Thyroid gland (tissue), 4 donors: ENCODE measurements at places on chromosomes 6 and 20.

DNA sequence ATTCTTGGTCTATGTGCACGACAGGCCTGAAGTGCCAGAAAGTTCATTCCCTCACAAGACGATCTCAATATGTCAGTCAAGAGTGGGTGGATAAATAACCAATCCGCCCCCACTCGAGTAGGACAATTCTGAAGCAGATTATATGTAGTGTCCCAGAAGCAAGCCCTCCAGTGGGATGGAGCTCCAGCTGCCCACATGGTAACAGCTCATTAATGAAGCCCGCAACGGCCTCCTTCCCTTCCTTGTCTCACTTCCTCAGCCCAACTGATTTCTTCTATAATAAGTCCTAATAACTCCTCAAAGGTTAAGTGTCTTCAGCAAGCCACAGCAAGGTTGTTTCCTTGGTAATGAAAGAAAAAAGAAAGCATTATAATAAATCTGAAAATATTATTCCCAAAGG lies 82.1 kb upstream of the F13A1 start:
- no peak for DNase-seq

DNA sequence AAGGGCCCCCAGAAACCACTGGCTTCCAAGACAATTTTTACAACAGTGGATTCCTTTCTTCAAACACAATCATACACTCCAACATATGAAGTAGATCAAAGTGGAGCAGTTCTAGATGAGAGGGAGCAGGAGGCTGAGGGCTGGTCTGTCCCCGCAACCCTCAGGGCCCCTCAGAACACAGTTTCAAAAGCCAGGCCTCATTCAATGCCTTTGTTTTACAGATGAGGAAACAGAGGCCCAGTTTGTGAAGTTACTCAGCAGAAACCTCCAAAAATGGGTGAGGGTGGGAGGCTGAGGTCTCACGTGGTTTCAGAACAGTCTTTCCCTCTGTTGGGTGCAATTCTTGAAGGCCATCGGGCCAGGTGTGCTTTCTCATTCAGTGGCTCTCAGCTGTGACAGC lies 134.9 kb downstream of the SCML4 start:
- no peak for DNase-seq

DNA sequence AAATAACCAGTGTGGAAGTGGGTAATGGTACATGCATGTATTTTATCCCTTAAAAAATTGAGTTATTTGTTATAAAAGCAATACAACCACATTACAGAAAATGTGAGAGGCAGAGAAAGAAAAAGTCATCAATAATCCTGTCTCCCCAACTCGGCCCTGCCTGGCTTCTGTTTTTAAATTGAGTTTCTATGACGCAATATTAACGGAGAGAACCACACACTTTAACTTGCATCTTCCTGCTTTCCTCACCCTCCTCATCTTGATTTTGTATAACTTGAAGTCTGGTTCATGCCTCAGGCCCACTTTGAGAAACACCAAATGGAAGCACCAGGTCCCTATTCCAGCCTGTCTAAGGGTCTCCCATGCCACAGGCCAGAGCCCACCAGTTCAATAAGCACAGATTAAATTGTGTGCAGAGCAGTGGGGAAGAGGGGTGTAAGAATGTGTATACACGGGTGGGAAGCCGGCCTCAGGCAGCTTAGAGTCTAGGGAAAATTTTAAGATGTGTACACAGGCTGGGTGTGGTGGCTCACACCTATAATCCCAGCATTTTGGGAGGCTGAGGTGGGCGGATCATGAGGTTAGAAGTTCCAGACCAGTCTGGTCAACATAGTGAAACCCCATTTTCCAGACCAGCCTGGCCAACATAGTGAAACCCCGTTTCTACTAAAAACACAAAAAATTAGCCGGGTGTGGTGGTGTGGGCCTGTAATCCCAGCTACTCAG lies 15.9 kb downstream of the KCNK5 start:
- no peak for DNase-seq

DNA sequence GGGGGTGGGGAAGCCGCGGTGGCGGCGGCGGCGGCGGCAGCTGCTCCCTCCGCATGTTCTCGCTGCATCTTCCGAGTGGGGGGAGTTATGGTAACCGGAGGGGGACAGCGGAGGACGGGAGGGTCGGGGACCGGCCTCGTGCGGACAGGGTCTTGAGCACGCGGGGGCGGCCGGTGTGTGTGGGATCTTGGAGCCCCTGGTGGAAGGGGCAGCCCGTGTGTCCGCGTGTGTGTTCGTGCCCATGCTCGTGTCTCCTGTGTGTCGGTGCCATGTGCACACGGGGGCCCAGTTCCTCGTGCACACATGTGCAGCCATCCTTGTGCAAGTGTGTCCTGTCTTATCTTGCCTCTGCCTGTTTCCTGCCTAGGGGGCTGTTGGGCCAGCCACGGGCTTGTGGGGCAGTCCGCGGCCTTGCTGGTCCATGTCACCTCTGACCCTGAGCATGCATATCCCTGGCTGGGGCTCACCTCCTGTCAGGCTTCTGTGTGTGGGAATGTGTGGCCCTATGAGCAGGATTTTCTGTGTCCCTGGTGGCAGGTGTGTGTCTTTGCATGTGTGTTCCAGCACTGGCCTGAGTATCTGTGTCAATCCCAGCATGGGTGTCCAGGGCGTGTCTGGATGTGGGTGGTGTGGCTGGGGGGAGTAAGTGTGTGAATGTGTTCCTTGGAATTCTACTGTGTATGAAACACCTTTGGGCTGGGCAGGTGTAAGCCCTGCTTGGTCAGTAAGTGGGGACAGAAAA lies 8.5 kb downstream of the SYNGAP1 start:
- peak; percentile 29 for DNase-seq

GRCh38 chr6:158283304-158283980 lies 28.8 kb upstream of the TULP4 start:
- DNase-seq: no peak

DNA sequence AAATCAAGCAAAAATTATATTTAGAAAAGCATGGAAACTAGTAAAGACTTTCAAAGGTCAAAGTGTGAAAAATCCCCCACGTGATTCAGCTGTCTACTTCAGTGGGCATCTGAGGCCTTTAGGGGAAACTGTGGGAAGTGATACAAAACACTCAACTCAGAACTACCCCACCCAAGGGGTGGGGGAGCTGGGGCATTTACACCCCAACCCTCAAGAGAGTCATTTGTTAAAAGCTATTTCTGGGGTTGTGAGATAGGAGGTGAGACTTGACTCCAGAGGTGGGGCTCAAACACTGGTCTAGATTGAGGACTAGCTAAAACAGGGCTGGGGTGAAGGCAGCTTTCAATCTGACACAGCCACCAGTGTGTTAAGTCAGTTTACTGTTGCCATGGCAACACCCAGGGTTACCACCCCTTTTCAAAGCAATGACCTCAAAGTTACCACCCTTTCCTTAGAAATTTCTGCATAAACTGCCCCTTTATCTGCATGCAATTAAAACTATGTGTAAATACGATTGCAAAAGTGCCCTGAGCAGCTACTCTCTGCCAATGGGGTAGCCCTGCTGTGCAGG lies 9.9 kb upstream of the GTSF1L start:
- no peak for DNase-seq

DNA sequence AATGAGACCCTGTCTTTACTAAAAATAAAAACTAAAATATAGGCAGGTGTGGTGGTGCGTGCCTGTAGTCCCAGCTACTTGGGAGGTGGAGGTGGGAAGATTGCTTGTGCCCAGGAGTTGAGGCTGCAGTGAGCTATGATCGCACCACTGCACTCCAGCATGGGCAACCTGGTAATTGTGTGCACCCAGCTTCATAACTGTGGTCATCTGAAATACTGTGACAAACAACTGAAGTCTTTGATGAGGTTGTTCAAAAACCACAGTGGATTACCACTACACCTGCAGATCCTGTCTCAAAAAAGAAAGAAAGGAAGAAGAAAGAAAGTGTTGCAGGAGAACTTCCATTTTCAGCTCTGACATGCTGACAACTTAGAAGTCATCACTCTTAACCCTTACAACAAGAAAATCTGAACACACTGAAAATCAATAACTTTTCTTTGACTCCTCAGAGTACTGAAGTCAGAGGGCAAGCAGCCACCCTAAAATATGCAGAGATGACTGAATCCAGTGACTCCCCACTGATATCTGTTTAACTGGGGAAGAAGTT lies 13.8 kb upstream of the ZBP1 start:
- no peak for DNase-seq

DNA sequence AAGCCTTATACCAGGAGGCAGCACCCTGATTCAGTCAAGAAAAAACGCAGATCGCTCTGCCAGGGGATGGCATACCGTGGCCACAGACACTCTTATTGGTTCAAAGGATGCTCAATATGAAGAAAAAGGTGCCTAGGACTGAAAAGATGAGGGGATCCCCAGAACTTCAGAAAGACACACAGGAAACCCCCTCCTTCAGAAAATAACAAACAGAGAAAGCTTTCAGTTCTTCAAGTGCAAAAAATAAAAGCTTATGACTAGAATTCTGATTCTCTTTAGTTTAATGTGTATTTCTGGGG lies 17.7 kb upstream of the MYB start:
- no peak for DNase-seq
